Muscle of leg (tissue), 16 donors: ENCODE measurements at places on chromosomes 4 and X. TPM values are rescaled to one million over a fixed set of nuclear protein-coding genes. Genes with fewer than 3 reads are reported as not detected.

- no peaks in the 10 kb centered on the region for H3K27me3 ChIP-seq
- no peak overlapping the region for H3K4me3 ChIP-seq
Observed at GRCh38 chrX:76922100-76922499, 494.6 kb downstream of the MAGEE1 start.

DNA sequence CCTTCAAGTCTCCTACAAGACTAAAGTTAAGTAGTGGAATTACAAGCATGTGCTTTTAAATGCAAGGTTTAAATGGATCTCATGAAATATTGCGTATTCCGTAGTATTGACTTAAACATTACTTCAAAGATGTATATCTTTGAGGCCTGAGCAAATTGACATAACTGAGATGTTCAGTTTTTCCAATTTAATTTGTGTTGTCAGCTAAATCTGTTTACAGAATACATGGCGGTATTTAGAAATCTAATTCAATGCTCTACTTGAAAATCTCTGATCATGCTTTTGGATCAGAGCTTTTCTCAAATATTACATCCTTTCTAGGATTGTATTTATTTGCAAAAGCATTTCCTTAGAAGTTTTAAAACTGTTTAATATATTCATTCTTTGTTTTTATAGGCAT lies 47.5 kb upstream of the PDE5A start:
- no peaks in the 10 kb centered on the region for H3K27me3 ChIP-seq
- H3K36me3 ChIP-seq, result no peaks in the 10 kb centered on the region
- H3K4me1 ChIP-seq, result no peaks in the 10 kb centered on the region
- DNase-seq, result no peak

Gene DRD5
- total RNA-seq, result 0.09 TPM

DNA sequence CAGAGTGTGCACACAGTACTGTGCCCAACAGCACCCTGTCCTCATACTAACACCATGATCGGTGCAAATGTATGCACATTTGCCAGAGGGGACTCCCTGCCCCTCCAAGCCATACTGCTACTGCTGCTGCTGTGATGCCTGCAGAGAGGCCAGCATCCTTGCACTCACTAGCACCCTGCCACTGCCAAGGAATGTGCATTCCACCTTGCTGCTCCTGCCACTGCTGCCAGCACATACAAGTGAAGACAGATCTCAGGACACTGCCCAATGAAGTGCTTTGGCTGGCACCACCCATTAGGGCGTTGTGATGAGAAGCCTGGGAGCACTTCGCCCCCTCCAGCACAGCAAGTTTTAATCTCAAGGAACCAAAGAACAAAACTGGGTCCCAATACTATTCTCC lies 146.3 kb upstream of the DMD start:
- no peak for DNase-seq
- H3K4me1 ChIP-seq, result no peaks in the 10 kb centered on the region
- H3K36me3 ChIP-seq, result no peaks in the 10 kb centered on the region
- no peak overlapping the region for H3K27ac ChIP-seq
- peaks cover 5% of the 10 kb centered on the region for H3K27me3 ChIP-seq
- no peak overlapping the region for H3K4me3 ChIP-seq

- H3K4me1 ChIP-seq, result no peaks in the 10 kb centered on the region
- H3K27ac ChIP-seq, result no peak overlapping the region
- no peak for DNase-seq
- peaks cover 26% of the 10 kb centered on the region for H3K27me3 ChIP-seq
- no peaks in the 10 kb centered on the region for H3K36me3 ChIP-seq
Observed at GRCh38 chrX:1111601-1112300, 100.7 kb downstream of the CRLF2 start.

- H3K36me3 ChIP-seq, result no peaks in the 10 kb centered on the region
- no peak for DNase-seq
- no peaks in the 10 kb centered on the region for H3K27me3 ChIP-seq
Observed at GRCh38 chr4:136643416-136643815, 888.9 kb downstream of the PCDH18 start.

DNA sequence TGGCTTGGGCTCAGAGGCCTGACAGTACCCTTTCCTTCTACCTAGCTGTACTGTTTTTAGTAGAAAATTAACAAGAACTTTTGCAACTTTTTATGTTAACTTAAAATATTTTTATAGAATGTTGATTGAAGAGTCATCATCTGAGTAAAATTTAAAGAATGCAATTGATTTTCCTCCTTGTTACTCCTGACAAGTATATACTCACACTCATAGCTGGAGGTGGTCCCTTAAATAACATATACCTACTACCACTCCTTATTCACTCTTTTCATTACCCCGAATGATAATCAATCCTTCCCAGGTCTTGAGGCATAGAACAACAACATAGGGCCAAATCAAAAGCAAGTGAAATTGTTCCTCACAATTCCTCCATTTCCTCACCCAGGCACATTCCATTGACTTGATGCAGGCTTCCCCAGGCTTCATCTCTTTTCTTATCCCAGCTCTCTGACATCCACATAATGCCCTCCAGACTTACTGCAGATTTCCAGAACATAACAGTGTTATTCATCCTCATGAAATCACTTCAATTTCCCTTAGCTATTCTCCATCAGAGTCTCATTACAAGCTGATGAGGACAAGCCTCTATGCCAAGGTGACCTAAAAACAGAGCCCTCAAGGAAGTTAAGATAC lies 73.2 kb upstream of the ANXA10 start:
- H3K27me3 ChIP-seq, result no peaks in the 10 kb centered on the region
- DNase-seq, result no peak
- no peak overlapping the region for H3K27ac ChIP-seq
- H3K36me3 ChIP-seq, result no peaks in the 10 kb centered on the region

Gene IRS4
- 0.09 TPM for total RNA-seq

GRCh38 chr4:14787894-14788293 lies 214.4 kb upstream of the CPEB2 start:
- no peak overlapping the region for H3K27ac ChIP-seq
- no peaks in the 10 kb centered on the region for H3K4me1 ChIP-seq
- H3K4me3 ChIP-seq, result no peak overlapping the region
- H3K27me3 ChIP-seq, result no peaks in the 10 kb centered on the region

DNA sequence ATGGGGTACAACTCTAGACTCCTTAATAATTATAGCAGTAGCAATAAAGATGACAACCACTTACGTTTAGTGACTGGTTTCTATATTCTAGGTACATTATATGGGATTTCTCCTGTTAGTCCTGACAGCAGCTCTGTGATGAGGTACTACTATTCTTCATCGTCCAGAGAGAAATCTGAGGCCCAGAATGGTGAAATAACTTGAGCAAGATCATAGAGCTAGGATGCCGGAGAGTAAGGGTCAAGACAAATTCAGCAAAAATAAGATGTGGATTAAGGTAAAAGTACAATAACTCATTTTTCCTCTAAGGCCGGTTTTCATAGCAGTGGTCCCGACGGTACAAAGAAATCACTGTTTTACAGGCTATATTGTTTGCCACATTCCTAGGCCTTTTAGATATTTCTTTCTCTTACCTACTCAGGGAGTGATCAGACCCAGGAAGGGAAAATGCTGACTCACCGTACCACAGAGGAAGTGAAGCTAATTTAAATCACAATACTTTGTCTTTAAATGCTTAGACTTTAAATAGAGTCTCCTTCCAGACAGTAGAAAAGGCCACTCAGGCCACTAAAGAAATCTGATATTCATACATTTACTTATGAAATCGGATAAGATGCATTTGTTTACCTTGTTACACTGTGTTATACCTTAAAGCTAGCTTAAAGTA lies 2023.0 kb upstream of the AGA start:
- no peaks in the 10 kb centered on the region for H3K36me3 ChIP-seq
- H3K27ac ChIP-seq, result no peak overlapping the region
- H3K27me3 ChIP-seq, result no peaks in the 10 kb centered on the region
- H3K4me3 ChIP-seq, result no peak overlapping the region
- H3K4me1 ChIP-seq, result no peaks in the 10 kb centered on the region

GRCh38 chrX:24002792-24003191 lies 24.2 kb downstream of the KLHL15 start:
- DNase-seq, result no peak
- no peak overlapping the region for H3K4me3 ChIP-seq
- H3K4me1 ChIP-seq, result no peaks in the 10 kb centered on the region
- H3K27ac ChIP-seq, result no peak overlapping the region
- H3K27me3 ChIP-seq, result peaks cover 24% of the 10 kb centered on the region
- H3K36me3 ChIP-seq, result no peaks in the 10 kb centered on the region

Gene PITX2
- total RNA-seq, result 23.4 TPM

DNA sequence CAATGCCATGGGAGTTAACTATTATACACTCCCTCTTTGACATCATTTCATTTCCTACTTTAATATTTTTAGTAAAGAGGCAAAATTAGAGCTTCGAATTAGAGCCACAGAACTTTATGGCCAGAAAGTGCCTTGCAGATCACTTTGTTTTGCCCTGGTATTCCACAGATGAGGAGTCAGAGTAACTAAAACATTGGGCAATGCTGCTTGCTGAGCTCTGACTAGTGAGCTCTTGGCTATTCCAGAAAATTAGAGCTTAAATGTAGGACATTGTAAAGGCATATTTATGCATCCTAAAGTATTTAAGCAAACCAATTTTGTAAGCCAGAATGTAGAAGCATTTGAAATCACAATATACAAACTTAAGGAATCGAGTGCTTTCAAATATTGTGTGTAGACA lies 6.3 kb upstream of the ZNF827 start:
- H3K4me3 ChIP-seq, result no peak overlapping the region
- H3K36me3 ChIP-seq, result no peaks in the 10 kb centered on the region
- H3K27ac ChIP-seq, result no peak overlapping the region
- no peaks in the 10 kb centered on the region for H3K4me1 ChIP-seq
- H3K27me3 ChIP-seq, result no peaks in the 10 kb centered on the region
- no peak for DNase-seq

- no peaks in the 10 kb centered on the region for H3K36me3 ChIP-seq
- H3K27ac ChIP-seq, result no peak overlapping the region
- no peak for DNase-seq
- peaks cover 2% of the 10 kb centered on the region for H3K4me1 ChIP-seq
- H3K27me3 ChIP-seq, result peaks cover 7% of the 10 kb centered on the region
Observed at GRCh38 chrX:109533631-109534030, 3.0 kb upstream of the NXT2 start.

GRCh38 chrX:151505796-151506195 lies 57.7 kb upstream of the PASD1 start:
- DNase-seq, result peak; percentile 13
- H3K4me3 ChIP-seq, result no peak overlapping the region
- no peak overlapping the region for H3K27ac ChIP-seq
- no peaks in the 10 kb centered on the region for H3K27me3 ChIP-seq

Gene OTUD5
- 18.9 TPM for total RNA-seq

DNA sequence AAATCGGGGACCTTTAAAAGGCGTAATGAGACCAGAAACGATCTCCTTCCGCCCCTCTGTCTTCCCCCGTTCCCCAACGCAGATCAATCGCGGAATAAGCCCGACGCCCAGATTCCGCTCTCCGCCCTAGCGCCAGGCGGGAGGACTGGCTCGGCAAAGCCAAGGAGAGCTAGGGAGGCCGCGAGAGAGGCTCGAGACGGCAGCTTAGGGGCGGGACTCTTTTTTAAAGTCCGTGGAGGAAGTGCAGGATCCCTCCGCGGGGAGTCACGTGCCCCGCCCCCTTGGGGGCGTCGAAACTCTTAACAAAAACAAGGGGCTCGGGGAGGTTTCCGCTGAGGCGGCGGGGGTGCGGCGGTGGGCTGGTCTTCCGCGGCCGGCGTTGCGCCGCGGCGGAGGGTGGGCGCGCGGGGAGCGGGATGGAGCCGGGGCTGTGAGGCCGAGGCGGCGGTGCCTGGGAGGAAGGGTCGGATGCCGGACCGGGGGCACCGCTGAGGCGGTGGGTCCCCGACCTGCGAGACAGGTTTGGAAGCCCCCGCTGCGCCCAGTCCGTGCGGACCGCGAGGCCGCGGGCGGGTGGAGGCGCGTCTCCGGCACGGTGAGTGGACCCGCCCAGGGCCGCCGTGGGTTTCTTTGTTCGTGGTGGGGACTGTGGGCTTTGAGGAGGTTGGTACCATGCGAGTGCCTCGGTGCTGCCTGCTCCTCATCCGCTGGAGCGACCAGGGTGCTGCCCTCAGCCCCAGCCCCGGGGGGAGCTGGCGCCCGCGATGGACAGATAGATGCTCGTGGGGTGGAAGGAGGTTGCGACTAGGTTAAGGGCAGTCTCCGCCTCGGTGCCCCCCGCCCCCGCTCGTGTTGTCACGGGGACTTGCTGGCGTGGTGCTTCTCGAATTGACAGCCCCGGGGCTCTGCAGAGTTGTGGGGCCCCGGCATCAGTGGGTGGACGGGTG lies at the start of gene CCNG2:
Gene CCNG2, plus strand, starts transcription at position 296 of the 947 bp plus-strand sequence. CDS start 1,326 bp downstream, outside the sequence.
- peak within 1 kb of the TSS; percentile 99 for H3K27ac ChIP-seq
- H3K36me3 ChIP-seq, result peaks cover 11% of the 10 kb centered on the region
- DNase-seq, result peak; percentile 99
- peaks cover 16% of the 10 kb centered on the region for H3K4me1 ChIP-seq

Gene PNMA5
- total RNA-seq, result not detected

DNA sequence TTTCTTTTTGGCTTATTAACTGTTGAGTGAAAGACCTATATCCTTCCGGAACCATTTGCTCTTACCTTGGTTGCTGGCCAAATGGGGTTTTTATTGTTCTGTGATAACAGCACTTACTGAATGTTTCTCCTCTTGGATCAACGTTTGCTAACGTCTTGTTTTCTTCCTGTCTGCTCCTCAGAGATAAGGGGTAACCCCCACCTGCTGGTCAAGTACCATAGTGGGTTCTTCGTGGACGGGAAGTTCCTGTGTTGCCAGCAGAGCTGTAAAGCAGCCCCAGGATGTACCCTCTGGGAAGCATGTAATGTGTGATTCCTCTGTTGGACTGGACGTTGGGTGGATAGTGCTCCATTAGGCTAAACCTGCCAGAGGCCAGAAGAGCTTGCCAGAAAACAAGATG lies 15.3 kb downstream of the BMX start:
- no peaks in the 10 kb centered on the region for H3K36me3 ChIP-seq
- H3K27me3 ChIP-seq, result peaks cover 15% of the 10 kb centered on the region
- no peaks in the 10 kb centered on the region for H3K4me1 ChIP-seq
- DNase-seq, result no peak

DNA sequence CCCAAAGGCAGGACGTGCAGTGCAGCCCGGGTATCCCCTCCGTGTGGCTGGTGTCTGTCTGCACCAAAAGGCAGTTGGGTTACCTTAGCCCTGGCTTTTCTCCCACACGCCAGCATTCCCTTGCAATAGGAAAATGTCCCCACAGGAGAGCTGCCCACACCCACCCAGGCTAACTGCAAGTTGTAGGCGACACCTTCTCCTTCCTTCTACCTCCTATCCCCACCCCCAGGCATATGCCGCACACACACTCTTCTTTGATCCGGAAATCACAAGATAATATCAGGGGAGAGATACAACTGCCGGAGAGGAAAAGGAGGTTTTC lies 444 bp upstream of the APBB2 start:
- peaks cover 5% of the 10 kb centered on the region for H3K27me3 ChIP-seq
- DNase-seq, result no peak
- H3K27ac ChIP-seq, result peak overlapping the region; percentile 52
- H3K4me1 ChIP-seq, result peaks cover 18% of the 10 kb centered on the region

- peak; percentile 91 for DNase-seq
- H3K4me1 ChIP-seq, result peaks cover 13% of the 10 kb centered on the region
- H3K36me3 ChIP-seq, result no peaks in the 10 kb centered on the region
- H3K4me3 ChIP-seq, result no peak overlapping the region
- H3K27ac ChIP-seq, result no peak overlapping the region
- H3K27me3 ChIP-seq, result peaks cover 9% of the 10 kb centered on the region
Observed at GRCh38 chr4:4913147-4913561, 53.7 kb downstream of the MSX1 start.
